Activated B cell treated with CpG ODN at 0.5 μM for 24 hours (primary cell): ENCODE measurements at places on chromosomes 11 and 22. TPM values are rescaled to one million over a fixed set of nuclear protein-coding genes. Genes with fewer than 3 reads are reported as not detected.

DNA sequence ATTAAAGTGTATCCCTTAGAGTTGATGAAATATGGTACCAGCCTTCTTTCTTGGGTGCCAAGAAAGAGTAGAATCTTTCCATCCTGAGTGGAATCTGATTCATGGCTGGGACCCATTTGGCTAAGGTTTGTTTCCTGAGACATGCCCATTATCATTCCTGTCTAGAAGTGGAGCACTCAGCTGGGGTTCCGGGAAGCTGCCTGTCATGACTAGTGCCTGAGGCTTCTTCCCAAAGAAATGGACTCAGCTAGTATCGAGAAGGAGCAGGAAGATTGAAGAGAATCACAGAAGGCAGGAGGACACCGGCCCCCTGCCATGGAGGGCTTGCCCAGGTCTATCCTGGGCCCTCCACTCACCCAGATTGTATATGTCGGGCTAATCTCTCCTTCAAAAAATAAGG lies 57.6 kb downstream of the KREMEN1 start:
- no peak overlapping the region for H3K4me3 ChIP-seq
- H3K27me3 ChIP-seq: peaks cover 13% of the 10 kb centered on the region
- DNase-seq: no peak

- DNase-seq: no peak
- peaks cover 7% of the 10 kb centered on the region for H3K36me3 ChIP-seq
- H3K27me3 ChIP-seq: no peaks in the 10 kb centered on the region
- no peak within 1 kb of the TSS for H3K27ac ChIP-seq
- peaks cover 9% of the 10 kb centered on the region for H3K4me1 ChIP-seq
- no peak within 1 kb of the TSS for H3K4me3 ChIP-seq
Observed at GRCh38 chr22:37187891-37188761, at the start of gene C1QTNF6. Gene C1QTNF6 (minus strand): TSS chr22:37188247. CDS start chr22:37188213, 34 bp downstream.

SORL1 gene
- 159 and 180 TPM in 2 replicates for total RNA-seq

KCNJ1 gene
- total RNA-seq: 0.20 TPM in 1 of 2 replicates, not detected in the other

DNA sequence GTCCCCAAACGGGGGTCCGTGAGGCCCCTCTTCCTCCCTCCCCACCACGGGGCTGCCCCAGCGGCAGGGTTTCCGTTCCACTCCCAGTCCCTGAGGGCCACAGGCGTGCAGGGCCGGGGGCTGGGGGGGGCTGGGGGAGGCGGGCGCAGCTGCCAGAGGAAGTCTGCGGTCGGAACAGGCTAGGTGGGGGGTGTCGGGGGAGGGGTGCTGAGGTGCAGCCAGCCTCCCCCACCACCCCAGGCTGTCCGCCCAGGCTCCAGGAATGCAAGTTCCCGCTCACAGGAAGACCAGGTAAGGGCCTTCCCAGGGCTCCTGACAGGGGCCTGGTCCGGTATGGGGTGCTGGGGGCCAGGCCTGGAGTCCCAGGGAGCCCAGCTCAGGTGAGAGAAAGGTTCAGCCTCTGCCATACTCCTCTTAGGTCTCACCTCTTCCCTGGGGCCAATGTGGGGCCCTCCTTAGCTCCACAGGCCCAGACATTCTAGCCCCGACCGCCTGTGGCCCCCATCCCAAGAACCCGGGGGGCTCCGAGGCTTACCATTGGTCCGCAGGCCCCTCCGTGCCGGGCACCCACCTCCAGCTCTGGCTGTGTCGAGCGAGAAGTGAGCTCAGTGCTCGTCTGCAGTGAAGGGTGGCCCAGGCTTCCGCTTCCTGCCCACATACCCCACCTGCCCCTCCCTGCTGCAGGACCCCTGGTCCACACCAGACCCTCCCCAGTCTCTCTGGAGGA lies at the start of gene PTPRCAP:
Gene PTPRCAP (minus strand): TSS at position 601 of the 727 bp plus-strand sequence. CDS start 63 bp downstream, at position 538.
- peaks cover 83% of the 10 kb centered on the region for H3K4me1 ChIP-seq
- peaks cover 47% of the 10 kb centered on the region for H3K36me3 ChIP-seq
- peak within 1 kb of the TSS; percentile 96 for H3K4me3 ChIP-seq

DNA sequence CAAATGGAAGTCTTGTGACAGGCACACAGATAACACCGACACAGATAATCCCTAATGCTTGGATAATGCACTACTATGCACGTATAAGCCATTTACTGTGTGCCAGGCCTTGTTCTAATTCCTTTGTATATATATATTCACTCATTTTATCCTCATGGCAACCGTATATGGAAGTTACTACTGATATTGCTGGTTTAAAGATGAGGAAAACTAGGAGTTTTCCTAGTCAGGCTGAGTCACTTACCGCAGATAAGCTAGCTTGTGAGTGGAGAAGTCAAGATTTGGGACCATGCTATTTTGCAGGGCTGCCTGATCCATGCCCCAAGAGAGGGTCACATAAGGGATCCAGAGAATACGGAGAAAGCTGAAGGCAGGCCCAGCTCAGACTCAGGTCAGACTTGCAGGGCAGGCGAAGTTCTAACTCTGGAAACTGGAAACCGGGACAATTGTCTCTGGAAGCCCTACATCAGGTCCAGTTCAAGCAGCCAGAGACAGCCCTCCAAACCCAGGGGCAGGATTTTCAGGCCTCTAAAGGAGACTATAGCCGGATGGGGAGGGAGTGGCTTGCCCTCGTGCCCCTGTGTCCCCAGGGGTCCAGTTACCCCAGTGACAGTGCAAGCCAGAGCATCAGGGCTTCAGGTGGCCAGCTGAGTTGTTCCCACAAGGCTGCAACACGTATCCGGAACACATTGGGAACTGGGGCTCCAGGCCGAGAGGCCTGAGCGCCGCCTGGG lies 534.8 kb downstream of the INSC start:
- H3K27me3 ChIP-seq: peaks cover 22% of the 10 kb centered on the region
- no peak overlapping the region for H3K27ac ChIP-seq
- no peak for DNase-seq
- no peak overlapping the region for H3K4me3 ChIP-seq

GRCh38 chr11:77505956-77506355 lies 32.1 kb upstream of the PAK1 start:
- no peak overlapping the region for H3K27ac ChIP-seq
- H3K36me3 ChIP-seq: no peaks in the 10 kb centered on the region
- peaks cover 9% of the 10 kb centered on the region for H3K4me1 ChIP-seq
- H3K27me3 ChIP-seq: peaks cover 9% of the 10 kb centered on the region
- H3K4me3 ChIP-seq: no peak overlapping the region
- no peak for DNase-seq

MOGAT2 gene
- 0.22 TPM in 1 of 2 replicates, not detected in the other for total RNA-seq

- H3K4me1 ChIP-seq: no peaks in the 10 kb centered on the region
- DNase-seq: no peak
- H3K27me3 ChIP-seq: no peaks in the 10 kb centered on the region
- no peak overlapping the region for H3K27ac ChIP-seq
- H3K36me3 ChIP-seq: peaks cover 14% of the 10 kb centered on the region
- no peak overlapping the region for H3K4me3 ChIP-seq
Observed at GRCh38 chr11:17803754-17804334, 69.3 kb downstream of the KCNC1 start.

DNA sequence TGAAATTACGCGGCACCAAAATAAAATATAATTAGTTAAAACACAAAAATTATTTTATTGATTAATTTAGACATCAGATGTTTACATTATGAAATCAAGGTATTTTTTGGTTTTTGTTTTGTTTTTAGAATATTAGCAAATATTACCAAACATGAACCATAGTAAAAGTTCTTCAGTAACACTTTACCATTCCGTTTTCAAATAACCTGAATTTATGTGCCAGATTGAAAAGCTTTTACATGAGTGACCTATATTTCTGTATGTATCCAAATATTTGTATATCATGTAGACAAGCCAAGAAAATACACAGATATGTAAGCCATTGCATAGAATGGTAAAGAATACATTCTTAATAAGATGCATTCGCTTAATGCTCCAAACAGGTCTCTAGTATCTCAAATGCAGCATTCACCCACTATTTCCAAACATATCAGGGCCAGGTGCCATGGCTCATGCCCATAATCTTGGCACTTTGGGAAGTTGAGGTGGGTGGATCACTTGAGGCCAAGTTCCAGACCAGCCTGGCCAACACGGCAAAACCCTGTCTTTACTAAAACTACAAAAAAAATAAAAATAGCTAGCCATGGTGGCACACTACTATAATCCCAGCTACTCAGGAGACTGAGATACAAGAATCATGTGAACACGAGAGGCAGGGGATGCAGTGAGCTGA lies 102.4 kb upstream of the SERPIND1 start:
- H3K27me3 ChIP-seq: peaks cover 15% of the 10 kb centered on the region
- no peak overlapping the region for H3K27ac ChIP-seq
- no peaks in the 10 kb centered on the region for H3K36me3 ChIP-seq

DNA sequence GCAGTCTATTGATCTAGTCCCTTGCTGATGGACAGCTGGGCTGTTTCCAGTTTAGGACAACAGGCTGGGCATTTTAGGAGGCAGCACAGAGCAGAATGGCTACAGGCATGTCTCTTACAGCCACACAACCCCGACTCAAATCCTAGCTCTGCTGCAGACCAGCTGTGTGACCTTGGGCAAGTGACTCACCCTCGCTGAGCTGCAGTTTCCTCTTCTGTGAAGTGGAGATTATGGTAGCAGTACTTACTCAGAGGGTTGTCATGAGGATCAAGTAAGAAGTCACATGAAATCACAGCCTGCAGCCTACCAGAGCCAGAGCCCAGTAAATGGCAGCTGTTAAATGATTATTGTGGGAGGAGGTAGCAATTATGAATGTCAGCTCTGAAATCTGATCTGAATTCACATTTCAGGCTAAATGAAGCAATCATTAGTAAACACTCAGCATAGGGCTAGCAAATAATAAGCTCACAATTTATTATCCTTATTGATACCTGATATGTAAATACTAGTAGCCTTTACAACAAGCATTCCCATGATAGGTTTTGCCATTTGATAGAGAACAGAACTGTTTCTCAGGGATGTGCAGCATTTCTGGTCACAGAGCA lies 58.9 kb downstream of the MYEOV start:
- H3K4me1 ChIP-seq: no peaks in the 10 kb centered on the region
- DNase-seq: no peak
- peaks cover 3% of the 10 kb centered on the region for H3K27me3 ChIP-seq
- peaks cover 1% of the 10 kb centered on the region for H3K36me3 ChIP-seq
- H3K27ac ChIP-seq: no peak overlapping the region
- H3K4me3 ChIP-seq: no peak overlapping the region

GGTLC3 gene
- not detected in 2 replicates for total RNA-seq

- H3K4me1 ChIP-seq: peaks cover 55% of the 10 kb centered on the region
- H3K27ac ChIP-seq: peak overlapping the region; percentile 98
- no peak for DNase-seq
- H3K4me3 ChIP-seq: no peak overlapping the region
- H3K36me3 ChIP-seq: peaks cover 74% of the 10 kb centered on the region
Observed at GRCh38 chr11:62592989-62593421, 1.7 kb upstream of the TUT1 start.

DNA sequence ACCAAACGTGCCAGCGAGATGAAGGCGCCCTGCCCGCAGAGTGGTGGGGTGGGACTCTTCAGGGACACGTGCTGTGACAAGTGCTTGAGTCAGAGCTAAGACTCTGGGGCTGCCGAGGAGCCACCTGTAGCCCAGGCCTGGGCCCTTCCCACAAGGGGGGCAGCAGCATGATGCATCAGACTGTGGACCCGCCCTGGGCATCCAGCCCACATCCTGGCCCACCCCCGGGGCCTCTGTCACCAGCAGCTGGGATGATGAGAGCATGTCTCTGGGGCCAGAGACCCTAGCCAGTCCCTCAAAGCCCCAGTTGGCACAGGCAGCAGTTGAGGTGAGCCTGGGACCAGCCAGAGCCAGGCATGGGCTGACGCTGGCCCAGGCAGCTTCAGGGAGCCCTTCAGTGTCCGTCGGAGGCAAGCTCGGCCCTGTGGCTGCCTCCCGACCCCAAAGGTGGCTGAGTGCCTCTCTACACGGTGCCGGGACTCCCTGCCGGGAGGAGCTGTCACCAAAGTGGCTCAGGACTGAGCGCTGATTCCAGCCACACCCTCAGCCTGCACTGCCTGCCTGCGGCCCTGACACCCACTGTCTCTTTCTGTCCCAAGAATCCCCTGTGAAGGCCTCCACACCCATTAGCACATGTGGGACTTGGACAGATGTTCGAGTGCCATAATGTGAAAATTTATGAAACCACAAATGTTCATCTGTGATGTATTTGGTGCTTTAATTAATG lies 41.3 kb downstream of the CDKN1C start:
- H3K4me1 ChIP-seq: no peaks in the 10 kb centered on the region
- no peak overlapping the region for H3K27ac ChIP-seq
- no peak overlapping the region for H3K4me3 ChIP-seq
- H3K27me3 ChIP-seq: no peaks in the 10 kb centered on the region
- no peak for DNase-seq

DNA sequence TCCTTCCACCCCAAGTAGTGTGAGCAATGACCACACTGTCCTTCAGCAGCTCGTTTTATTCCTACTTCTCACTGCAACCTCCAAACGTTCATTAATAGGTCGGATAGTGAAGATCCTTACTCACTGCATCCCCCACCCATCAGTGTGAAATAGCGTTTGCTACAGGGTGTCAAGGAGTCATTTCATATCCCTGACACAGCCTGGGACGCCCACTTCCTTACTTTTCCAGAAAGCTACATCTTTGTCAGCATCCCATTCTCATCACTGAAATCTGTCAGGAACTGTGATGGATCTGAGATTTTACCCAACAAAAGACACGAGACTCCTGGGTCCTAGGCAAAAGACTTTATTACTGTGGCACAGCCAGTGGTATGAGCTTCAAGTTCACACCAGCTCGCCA lies 592.4 kb downstream of the NTM start:
- DNase-seq: no peak
- no peaks in the 10 kb centered on the region for H3K4me1 ChIP-seq

LAYN gene
- not detected in 2 replicates for total RNA-seq

MICAL2 gene
- total RNA-seq: 0.27 and 0.64 TPM in 2 replicates

DNA sequence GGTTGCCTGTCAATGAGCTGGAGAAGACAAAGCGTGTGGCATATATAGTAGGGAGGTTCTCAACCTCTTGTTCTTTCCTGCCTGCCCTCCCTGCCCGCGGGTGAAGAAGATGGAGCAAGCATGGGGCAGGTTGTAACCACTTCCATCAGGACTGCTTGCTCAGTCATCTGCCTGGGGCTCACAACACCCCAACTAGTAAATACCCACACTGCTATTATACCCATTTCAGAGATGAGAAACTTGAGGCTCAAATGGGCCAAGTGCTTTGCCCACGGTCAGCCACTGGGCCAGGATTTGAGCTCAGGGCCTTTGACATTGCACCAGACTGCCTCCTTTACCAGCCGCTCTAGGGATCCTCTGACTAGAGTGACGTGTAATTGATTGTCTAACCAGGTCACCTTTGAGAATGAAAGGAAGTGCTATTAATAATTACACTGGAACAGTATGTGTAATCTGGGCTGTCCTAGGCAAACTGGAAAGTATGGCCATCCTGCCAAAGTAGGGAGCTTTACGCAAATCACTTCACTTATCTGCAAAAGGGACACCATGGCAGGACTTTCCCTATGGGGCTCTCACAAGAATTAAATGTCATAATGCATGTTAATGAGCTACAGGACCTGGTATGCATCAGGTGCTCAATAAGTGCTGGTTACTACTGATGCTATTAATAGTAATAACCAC lies 2.8 kb upstream of the CDC42EP1 start:
- no peaks in the 10 kb centered on the region for H3K36me3 ChIP-seq
- DNase-seq: no peak
- peaks cover 44% of the 10 kb centered on the region for H3K27me3 ChIP-seq
- no peak overlapping the region for H3K4me3 ChIP-seq

DNA sequence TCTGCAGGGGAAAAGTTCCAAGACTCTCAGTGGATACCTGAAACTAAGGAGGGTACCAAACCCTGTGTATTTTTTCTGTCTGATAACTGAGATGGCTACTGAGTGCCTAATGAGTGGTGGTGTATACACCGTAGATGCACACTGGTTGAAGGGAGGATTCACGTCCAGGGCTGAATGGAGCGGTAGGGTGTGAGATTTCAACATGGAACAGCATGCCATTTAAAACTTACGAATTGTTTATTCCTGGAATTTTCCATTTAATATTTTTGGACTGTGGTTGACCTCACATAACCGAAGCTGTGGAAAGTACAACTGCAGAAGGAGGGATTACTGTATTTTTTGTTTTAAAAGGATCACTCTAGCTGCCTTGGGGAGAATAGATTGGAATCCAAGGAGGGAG lies 322.5 kb upstream of the SORL1-AS1 start:
- no peak overlapping the region for H3K27ac ChIP-seq
- peaks cover 2% of the 10 kb centered on the region for H3K27me3 ChIP-seq
- no peaks in the 10 kb centered on the region for H3K4me1 ChIP-seq
- no peak overlapping the region for H3K4me3 ChIP-seq
- DNase-seq: no peak
